ENCODE measurements at places on chromosomes 6 and 20.
A peak's percentile ranks its signal among the peaks of the same experiment; 100 is the strongest.

- DNase-seq, result no peak
Observed at GRCh38 chr6:18609715-18610114, 222.6 kb downstream of the RNF144B start.

GRCh38 chr6:46688117-46688965 is 656 bp downstream of the TDRD6 start:
- no peak for DNase-seq

- no peak for DNase-seq
Observed at GRCh38 chr6:164533045-164533362, 776.4 kb downstream of the C6orf118 start.

GRCh38 chr6:83808005-83808404 is 45.2 kb upstream of the RIPPLY2 start:
- DNase-seq, result no peak

GRCh38 chr20:23503649-23504048 is 12.7 kb downstream of the CST8 start:
- DNase-seq, result no peak

- peak; percentile 79 for DNase-seq
Observed at GRCh38 chr6:30686009-30686907, at the start of gene PPP1R18. TSS of gene PPP1R18 (minus strand) at chr6:30686645. CDS start at chr6:30686018, 627 bp downstream.

DNA sequence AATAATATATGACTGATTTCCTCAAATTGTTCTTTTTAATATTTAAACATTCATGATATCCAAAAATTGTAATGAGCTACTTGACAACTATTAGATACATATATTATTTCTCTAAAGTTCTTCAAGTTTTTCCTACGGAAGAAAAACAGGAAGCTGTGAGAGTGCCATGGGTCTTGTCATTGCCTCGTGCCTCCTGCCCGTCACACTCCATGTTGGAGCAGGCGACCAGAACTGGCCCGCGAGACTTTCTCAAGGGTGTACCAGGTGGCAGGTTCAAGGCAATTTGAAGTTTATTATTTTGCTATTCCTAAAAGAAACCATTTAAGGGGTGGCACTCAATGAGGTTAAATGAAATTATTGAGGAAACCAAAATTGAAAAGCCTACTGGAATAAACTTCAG is 337.2 kb downstream of the HACE1 start:
- DNase-seq, result no peak

DNA sequence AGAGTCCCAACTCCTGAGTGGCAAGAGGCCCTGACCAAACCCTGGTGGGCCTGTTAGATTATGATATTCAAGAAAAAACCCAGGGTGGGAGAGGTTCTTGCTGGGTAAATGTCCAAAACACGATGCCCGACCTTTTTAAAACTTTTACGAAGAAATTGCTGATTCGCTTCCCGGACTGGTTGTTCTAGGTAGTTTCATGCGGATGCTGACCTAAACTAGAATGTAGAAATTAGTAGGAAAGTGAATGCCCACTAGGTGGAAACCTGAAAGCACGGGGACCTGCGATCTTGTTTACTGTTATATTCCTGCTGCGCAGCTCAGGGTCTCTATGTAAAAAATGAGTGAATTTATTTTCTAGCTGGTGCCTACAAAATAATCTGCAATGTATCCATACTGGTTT is 2.3 kb downstream of the RAE1 start:
- DNase-seq, result no peak

GRCh38 chr6:44266347-44266746 is 996 bp upstream of the NFKBIE start:
- no peak for DNase-seq

DNA sequence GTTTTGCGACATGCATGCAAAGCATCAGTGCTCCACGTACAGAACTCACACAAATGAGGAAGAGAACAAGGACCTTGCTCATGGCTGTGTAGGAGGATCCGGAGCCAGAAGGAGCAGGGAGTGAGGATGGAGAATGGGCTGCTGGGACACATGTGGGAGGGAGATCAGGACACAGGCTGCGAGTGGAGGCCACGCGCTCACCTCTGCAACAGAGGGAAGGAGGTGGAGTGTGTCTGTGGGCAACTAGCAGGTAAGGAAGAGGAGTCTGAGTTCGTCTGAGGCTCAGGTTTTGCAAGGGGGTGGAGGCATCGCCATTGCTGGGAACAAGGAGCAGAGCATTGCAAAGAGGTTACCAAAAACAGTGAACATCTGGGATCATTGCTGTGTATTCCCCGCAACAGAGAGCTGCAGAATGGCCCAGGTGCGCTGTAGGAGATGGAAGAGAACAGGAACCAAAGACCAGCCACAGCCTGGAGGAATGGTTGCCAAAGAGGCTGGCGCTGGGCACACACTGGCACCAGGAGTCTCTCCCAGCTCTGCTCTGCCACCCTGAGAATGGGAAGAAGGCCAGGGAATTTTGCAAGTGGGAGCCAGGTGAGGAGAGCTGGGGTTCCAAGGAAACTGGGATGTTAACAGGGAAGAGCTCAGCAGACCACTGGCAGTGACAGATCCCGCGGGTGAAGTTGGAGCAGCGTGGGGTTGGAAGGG is 90.0 kb upstream of the RPS6KA2 start:
- DNase-seq, result no peak

GRCh38 chr6:127342946-127343808 is at the start of gene ECHDC1:
TSS of gene ECHDC1 (minus strand) at chr6:127343609. CDS start at chr6:127331028, 12,581 bp downstream.
- peak; percentile 41 for DNase-seq

GRCh38 chr20:20808016-20808415 is 95.6 kb upstream of the RALGAPA2 start:
- no peak for DNase-seq

DNA sequence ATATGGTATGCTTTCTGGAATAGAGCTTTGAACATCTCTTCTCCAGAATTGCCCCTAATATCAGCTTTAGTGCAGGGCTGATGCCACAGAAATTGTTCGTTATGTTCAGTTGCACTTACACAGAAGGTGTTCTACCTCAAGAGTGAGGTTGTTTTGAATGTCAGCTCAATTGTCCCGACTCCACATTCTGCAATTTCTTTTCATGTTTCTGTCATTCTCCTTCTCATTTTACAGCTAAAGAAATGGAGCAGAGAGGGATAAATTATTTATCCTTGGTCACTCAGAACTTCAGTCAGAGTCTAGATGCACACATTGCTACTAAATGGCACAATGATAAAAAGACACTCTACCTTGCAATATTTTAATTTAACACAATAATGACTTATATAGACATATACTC is 137.0 kb upstream of the CCN2 start:
- no peak for DNase-seq

- no peak for DNase-seq
Observed at GRCh38 chr6:17418281-17419188, 25.1 kb downstream of the CAP2 start.

DNA sequence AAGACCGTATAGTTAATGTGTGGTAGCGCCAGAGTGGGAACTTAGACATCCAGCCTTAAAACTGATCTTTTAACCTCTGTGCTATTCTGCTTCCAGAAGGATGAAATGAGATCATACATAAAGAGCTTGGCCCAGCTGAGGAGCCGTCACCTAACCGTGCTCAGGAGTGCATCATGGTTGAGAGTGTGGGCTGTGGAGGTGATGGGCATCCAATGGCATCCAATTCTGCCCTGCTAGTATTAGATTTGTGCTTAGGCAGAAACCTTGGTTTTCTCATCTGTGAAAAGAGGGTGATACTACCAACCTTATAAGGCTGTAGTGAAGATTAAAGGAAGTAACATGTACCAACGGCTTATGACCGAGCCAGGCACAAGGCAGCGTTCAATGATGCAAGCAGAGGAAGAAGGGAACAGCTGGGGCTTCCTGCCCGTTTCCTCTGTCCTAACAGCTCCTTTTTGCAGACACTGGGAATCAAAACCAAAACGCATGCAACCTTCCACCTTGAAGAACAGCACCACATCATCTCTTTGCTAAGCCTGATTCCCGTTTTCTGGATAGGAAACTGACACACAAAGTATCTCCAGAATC is 1.3 kb downstream of the SLC22A16 start:
- DNase-seq, result no peak

DNA sequence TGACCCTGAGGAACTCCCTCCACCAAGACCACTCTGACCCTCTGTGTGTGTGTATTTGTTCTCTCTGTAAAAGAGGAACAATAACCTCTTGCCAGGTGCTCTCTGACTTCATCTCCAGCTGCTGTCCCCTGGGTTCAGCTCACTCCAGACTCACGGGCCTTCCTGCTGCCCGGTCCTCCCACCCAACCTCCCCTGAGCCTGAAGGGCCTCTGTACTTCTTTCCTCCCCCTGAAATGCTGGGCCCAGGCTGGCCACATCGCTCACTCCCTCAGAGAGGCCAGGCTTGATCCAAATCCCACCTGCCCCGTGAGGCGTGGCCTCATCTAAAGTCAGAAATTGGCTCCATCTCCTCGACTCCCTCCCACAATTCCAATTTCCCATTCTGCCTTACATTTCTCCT is 202.4 kb downstream of the PRKN start:
- no peak for DNase-seq

DNA sequence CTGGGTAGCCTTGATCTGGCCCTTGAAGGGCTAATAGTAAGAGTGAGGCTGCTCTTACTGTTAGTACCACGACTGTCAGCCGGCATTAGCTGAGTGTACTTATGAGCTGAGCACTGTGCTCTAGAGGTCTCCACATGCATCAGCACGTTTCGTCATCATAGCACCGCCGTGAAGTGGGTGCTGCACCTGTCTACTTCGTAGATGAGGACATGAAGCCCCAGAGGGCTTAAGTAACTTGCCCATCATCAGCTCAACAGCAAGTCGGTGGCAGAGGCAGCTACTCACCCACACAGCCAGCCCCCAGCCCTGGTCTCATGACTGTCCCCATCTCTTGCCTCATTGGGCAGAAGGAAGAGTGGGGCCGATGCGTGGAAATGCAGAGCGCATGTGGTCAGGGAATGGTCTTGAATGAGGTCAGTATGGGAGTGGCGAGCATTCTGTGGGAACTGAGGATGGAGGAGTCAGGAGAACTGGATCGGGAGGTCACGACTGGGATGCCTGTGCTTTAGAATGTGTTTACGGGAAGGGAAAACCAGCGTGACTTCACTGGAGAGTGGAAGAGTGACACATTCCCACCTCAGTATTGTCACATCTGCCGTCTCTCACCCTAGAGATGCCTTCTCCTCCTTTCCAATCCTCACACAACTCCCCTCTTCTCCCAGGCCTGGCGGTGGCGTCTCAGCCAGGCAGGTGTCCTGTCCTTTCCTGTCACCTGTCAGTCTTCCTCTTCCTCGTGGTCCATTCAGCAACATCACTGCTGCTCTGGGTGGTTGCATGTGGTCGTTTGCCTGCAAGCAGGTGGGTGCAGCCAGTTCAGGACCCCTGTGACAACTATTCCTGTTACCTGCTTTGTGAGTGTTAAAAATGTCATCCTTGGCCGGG is 6.0 kb downstream of the SYTL3 start:
- no peak for DNase-seq

DNA sequence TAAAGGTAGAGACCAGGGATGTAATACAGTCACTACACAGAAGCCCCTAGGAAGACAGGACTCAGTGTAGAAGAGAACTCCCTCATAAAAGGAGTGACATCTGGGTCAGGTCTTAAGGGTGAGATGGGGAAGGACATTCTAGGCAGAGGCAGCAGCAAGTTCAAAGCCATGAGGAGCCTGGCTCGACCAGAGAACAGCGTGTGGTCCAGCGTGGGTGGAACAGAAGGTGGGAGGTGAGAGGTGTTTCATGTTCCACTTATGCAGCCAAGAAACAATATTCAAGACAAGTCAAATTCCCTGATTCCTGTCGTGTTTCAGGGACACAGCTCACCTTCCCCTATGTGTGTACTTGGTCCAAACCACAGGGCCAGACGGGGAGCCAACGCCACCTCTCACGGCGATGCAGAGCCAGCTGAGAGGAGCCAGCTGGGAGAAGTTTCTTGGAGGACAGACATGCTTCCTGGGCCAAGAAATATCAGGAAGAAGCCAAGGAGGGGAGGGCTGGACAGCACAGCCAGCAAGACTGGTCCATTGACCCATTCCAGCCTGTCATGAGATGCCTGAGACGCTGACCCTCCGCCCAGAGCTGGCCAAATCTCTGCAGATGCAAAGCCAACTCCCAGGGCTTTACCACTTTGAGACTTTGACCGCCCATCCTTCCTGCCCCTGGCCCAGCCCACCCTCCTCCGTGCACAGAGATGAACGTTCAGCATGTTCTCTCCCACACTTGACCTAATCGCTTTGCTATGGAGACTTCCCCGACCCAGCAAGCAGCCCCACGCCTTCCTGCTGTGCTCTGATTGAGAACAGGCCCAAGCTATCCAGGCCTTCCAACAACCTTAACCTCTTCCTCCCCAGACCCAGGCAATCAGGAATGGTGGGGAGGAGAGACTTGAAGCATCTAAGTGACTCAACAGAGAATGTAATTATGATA is 113.8 kb downstream of the PRND start:
- no peak for DNase-seq

DNA sequence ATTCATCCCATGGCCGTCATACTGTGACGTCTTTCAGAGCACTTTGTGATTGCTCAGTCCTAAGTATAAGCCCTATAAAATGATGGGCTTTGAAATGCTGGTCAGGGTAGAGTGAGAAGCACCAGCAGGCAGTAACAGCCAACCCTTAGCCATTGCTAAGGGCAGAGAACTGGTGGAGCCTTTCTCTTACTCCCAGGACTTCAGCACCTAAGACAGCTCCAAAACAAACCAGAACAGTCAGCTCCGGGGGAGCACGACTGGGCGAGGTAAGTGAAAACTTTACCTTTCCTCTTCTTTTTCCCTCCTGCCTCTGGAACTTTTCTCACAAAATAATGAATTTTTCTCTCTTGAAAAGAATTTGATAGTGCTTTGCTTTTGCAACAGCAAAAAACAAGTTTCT is at the start of gene VIP:
VIP (plus strand) TSS at position 104 of the 400 bp plus-strand sequence. CDS start 1,381 bp downstream, outside the sequence.
- DNase-seq, result no peak

- no peak for DNase-seq
Observed at GRCh38 chr20:61391812-61392520, 139.9 kb downstream of the CDH4 start.

- no peak for DNase-seq
Observed at GRCh38 chr20:58216334-58216733, 12.1 kb downstream of the ANKRD60 start.

Data from activated CD4-positive, CD25-positive, alpha-beta regulatory T cell (primary cell).